Effector memory CD8-positive, alpha-beta T cell (primary cell): ENCODE measurements at places on chromosomes 4 and X.

DNA sequence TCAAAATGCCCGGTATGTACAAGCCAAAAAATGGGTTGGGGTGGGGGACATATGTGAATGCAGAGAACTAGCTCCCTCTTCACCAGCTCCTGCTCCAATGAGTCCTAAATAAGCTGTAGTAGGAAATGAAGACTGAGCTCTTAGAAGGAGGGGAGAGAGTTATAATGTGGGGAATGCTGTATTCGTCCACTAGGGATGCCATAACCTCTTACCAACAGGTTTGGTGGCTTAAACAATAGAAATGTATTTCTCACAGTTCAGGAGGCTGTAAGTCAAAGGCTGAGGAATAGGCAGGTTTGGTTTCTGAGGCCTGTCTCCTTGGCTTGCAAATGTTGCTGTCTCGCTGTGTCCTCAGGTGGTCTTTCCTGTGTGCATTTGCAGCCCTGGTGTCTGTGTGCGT, 4.4 kb upstream of the INPP4B start:
- DNase-seq = no peak

- no peak for DNase-seq
Observed at GRCh38 chrX:124507246-124507645, 160.9 kb downstream of the SH2D1A start.

DNA sequence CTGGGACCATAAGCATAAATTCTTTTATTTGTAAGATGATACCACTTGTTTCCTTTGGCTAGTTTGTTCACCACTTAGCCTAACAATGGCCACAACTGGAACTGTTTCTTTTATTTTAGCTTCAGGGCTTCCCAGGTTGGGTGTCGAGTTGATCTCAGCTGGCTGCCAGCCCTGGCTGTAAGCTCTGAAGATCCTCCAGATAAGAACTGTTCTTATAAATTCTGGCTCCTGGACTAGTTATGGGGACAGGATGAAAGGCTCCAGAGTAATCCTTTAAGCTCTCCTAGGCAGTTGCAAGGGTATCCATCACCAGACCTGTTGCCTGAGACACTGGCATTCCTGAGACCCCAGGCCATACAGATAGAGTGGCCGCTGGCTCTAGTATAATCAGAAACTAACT, 129.4 kb upstream of the ACSL4 start:
- no peak for DNase-seq

GRCh38 chr4:121176082-121176934, 12.2 kb upstream of the TNIP3 start:
- no peak for DNase-seq

DNA sequence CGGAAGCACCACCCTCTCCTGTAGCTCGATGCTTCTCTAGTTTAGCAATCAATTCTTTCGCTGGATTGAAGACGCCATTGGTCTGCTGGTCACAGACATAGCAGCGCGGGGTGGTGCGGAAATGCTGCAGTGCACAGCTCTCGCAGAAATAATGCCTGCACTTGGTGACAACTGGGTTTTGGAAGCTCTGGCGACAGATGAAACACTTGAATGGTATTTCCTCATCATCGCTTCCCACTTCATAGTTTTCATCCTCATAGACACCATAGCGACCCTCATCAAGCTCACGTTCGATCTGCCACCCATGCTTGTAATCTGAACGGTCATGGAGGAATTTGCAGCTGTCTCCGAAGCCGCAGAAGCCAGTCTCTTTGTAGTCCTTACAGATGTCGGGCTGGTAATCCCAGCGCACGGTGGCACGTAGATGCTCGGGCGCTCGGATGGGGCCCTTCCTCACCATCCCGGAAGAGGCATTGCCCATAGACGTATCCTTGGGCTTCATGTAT, 854 bp downstream of the RNF113A start:
- peak; percentile 21 for DNase-seq

DNA sequence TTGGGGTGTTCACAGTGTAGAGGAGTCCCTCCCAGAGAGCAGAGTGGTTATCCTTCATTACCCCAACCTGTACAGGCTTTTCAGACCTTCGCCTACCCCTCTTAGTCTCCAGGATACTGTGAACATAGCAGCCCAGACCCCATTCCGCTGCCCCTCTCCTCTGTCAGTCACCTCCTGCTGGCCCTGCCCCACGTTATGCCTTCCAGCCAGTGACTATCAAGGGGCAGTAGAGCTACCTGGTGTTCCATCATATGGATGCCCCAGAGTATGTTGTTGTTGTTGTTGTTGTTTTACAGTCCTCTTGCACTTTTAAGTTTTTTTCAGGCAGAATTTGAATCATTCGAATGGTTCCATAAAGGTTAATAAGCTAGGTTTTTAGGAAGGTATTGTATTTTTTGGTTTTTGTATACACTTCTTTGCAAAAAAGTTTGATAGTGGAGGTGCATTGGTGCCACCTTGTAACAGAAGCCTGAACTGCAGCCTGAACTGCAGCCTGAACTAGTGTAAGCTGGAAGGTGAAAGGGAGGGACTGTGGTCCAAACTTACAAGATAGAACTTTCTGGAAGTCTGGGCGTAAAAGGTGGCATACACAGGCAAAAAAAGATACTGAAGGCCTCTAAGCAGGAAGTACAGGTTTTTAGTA, 101.4 kb upstream of the RAB40AL start:
- DNase-seq = no peak

DNA sequence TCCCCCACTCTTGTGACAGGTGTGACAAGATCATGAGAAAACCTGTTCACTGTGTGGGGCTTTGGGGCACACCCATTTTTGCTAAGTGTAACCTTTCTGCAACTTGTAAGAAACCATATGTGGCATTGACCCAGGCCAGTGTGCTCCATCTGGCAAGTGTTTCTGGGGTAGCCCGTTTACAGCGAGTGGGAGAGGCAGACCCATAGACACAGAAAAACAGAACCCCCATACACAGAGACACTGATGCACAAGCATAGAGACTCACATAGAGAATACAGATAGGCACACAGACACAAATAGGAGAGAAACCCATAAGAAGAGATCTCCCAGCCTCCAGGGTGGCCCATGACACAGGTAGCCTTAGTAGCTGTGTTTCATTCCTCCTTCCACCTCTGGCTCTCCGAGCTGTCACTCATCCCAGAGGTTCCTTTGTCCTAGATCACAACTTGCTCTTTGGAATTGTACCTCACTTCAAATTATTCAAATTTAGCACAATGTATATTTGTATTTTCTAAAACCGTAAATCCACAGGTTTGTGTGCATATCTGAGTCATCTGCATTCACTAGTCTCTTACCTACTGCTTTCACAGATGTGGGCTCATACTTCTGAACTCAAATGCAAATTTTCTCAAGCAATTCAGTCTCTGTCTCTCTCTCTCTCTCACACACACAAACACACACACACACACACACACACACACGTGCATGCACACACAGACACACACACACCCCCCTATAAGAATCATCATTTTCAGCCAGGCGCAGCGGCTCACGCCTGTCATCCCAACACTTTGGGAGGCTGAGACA, 114.4 kb downstream of the SH3KBP1 start:
- no peak for DNase-seq

DNA sequence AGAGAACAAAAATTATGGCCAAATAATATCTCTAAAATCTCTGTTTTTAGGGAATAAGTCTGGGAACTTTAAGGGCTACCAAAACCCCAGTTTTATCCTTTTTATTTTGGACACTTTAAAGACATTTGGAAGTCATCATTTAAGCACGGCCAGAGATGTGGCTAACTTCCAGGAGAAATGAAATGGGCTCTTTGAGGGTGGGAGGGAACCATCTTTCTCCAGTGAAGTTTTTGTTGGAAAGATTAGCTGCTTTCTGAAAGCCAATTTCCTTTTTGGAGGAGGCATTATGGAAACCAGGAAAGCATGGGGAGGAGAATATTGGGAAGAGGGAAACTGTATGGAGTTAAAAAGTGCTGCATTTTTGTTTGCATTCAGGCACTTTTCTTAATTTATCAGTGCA, 4.8 kb downstream of the VSIG1 start:
- no peak for DNase-seq

GRCh38 chr4:41325901-41326300, 69.2 kb downstream of the UCHL1 start:
- no peak for DNase-seq

GRCh38 chr4:11532138-11532537, 103.4 kb upstream of the HS3ST1 start:
- DNase-seq = no peak

DNA sequence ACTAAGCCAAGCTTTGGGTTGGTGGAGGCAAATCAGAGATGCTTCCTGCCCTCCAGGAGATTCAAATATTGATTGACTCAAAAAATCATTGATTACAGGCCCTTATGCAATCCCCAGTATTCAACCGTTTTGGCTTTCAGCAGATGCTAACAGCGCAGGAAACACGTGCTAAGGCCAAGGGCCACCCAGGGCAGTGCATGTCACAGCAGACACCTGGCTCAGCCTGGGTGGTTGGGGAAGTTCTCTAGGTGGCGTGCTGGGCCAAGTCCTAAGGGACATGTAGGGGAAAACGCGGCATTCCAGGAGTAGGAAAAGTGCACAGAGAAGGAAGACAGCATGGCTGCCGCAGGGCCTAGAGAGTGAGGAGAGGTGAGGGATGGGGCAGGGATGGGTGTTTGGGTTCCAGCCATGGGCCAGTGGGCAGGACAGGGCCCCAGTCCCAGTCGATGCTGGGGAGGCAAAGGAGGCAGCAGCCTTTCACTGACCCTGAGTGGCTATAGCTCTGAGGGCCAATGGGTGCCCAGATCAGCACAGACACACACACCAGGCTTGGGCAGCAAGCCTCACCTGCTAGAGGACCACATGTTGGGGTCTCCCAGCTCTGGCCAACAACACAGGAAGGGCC, 239.1 kb downstream of the EVC2 start:
- no peak for DNase-seq

DNA sequence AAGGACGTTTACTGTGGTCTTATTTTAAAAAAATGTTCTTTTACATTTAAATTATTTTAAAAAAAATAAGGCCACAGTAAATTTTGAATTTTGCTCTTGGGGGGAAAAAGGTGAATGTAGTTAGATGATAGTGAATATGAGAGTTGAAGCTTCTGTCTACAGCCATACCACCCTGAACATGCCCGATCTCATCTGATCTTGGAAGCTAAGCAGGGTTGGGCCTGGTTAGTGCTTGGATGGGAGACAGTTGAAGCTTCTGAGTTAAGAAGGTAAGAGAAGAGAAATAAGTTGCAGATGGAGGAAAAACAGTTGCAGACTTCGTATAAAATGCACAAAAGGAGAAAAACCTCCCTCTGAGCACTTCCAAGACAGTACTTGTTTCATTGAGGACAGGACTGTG, 115.6 kb upstream of the NR3C2 start:
- no peak for DNase-seq

GRCh38 chr4:139907001-139907809, 241.6 kb downstream of the MGST2 start:
- no peak for DNase-seq

DNA sequence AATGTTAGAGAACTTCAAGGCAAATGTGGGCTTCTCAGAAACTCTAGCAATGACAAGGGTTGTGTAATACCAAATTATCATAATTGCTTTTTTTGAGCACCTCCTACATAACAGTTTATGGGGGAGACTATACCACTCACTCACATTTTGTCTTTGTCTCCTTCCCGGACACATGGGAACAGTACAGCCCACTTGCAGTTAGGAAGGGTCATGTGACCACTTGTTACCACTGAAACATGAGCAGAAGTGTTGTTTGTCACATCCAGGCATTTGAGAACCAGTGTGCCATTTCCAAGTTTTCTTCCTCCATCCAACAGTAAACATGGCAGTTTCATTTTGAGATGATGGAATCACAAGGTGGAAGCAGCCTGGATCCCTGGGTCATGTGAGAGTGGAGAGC, 6.9 kb downstream of the MAGEA11 start:
- DNase-seq = no peak

- no peak for DNase-seq
Observed at GRCh38 chrX:38028300-38028699, 21.9 kb downstream of the SYTL5 start.

GRCh38 chr4:184450045-184450444, 24.3 kb downstream of the IRF2 start:
- no peak for DNase-seq

GRCh38 chr4:113303315-113303714, 253.9 kb downstream of the ANK2 start:
- DNase-seq = no peak

DNA sequence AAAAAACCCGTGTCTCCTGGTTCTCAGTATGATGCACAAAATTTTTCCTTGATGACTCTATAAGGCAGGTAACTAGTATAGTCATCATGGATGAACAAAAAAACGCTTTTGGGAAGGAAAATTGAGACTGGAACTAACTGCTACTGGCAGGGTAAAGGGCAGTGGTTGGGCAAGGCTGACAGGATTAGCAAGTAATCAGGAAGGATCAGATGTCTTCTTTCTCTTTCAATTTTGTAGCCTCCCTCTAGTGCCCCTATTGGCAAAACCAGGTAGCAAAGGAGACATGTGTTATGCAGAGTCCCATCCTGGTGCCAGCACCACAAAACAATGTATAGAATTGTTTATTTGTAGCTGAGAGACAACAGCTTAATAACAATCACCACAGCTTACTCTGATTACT, 12.8 kb upstream of the SLITRK4 start:
- no peak for DNase-seq

DNA sequence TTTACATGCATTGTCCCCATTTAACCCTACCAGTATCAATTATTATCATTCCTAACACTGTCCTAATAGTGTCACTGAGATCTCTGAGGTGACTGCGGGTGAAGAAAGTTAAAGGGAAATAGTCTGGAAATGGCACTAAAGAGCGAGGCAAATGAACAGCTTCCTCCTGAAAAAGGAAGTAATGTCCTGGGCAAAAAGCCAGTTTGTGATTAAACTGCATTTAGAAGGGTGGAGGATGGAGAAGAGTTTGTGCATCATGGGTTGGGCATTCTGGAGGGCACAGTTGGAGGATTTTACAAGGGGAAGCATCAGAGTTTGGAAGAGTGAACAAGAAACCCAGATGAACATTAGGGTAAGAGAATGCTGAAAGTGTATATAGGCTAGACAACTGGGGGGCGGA, 60.5 kb upstream of the SLC25A4 start:
- DNase-seq = no peak

DNA sequence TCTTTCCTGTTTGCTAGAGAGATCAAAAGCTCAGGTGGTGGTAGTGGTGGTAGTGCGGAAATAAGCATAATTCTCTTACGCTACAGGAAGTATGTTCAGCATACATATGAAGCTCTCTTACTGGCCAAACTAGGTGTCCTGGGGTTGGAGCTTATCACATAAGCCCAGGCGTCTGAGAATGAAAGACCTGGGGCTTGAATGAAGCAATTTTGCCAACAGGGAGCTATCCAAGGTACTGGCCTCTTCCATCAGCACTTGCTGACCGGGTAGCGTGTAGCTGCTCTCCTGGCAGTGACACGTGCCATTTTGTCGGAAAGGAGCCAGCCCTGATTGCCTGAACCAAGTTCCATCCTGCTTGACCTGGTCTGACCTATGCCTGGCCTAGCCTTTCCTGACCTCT, 65.9 kb upstream of the HPF1 start:
- no peak for DNase-seq

DNA sequence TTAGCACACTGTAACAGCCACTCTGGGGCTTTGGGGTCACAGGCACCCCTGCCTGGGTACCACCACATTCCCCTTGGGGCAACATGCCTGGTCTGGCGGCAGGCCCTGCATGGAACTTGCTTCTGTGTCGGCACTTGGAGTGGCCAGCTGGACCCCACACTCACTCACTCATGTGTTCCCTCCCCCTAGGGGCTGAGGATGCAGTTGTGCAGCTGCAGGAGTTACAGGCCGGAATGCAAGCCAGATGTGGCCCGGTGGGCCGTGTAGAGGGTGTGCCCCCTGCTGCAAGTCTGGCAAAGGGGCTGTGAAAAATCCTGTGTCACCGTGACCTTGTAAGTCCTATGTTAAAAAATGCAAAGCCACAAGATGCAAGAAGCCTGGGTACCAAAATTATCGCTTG, 34.2 kb downstream of the ATXN3L start:
- no peak for DNase-seq
